ENCODE measurements at places on chromosomes 13 and 19.

DNA sequence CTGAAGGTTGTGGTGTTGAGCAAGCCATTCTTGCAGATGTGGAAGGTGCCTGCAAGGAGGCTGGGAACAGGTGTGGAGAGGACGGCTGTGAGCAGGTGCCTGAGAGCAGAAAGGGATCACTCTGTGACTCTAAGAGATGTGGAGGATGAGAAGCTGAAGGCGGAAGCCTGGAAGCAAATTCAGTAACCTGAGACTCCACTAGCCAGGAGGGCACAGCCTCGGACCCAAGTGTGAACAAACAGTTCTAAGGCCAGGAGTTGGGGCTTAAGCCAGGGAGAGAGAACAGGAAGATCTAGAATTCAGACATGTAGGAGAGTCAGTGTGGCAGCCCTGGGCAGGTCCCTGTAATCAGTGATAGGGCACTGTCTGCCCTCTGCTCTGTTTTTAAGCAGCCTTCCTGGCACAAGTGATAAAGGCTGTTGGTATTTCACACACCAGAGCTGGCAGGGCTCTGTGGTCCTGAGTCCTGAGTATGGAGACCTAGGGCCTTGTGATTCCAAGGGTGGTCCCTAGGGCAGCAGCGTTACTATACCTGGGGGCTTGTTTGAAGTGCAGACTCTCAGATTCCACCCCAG is 131.3 kb downstream of the SLC7A1 start:
- DNase-seq = no peak

DNA sequence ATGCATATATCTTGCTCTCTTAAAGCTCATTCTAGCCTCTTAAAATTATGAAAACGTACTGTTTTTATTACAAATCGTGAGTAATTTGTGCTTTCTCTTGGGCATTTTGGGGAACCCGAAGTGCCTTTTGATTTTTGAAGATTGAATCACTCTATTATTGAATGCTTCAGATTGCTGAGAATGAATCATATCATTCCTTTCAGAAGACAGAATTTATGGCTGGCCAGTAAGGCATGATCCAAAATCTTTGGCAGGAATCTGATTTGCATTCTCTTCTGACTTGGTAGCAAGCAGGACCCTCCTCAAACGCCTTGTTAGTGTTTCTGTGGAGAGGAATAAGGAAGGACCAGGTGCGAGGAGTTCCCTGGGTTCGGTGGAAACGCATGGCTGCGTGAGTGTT is 49.5 kb downstream of the STARD13 start:
- DNase-seq = no peak

DNA sequence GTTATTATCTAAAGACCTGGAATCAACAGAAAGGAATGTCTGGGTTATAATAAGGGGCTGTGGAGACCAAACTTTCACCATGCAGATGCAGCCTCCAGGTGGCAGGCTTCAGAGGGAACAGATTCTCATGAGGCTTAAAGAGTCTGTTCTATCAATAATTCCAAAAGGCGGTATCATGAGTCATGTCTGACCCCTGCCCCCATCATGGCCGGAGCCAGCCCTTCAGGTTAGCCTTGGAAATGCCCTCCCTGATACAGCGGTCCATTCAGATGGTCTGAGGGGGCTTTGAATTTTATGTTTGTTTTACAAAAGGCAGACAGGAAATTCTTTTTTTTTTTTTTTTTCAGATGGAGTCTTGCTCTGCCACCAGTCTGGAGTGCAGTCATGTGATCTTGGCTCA is 21.7 kb upstream of the LAMP1 start:
- no peak for DNase-seq

DNA sequence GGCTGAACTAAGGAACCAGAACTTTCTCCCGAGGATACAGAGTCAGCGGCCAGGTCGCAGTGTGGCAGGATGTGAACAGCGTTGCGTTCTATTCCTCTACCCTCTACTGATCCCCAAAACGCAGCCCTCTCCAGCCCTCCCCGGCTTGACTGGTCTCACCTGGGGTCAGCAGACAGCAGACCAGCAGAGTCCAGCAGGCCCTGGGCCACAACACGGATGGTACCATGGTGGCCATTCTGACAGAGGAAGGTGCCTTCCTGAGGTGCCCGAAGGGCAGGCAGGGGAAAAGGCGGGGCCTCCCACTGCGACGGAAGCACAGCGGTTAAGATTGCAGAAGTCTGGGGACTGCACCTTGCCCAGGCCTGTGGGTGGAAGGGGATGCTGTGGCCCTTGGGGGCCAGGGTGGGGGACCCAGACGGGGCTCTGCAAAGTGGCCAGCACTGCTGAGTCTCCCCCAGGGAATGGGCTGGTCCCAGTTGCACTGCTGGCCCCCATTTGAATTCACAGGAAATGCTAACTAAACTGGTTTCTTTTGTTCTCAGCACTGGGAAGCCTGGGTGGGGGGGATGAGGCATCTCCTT is at the start of gene ICAM3:
Gene ICAM3, minus strand, starts transcription at position 245 of the 581 bp plus-strand sequence. Its CDS starts 10 bp downstream, at position 235.
- DNase-seq = no peak

GRCh38 chr19:45323671-45324081 is 1.0 kb upstream of the CKM start:
- no peak for DNase-seq

- no peak for DNase-seq
Observed at GRCh38 chr13:39811051-39811450, 155.6 kb downstream of the COG6 start.

DNA sequence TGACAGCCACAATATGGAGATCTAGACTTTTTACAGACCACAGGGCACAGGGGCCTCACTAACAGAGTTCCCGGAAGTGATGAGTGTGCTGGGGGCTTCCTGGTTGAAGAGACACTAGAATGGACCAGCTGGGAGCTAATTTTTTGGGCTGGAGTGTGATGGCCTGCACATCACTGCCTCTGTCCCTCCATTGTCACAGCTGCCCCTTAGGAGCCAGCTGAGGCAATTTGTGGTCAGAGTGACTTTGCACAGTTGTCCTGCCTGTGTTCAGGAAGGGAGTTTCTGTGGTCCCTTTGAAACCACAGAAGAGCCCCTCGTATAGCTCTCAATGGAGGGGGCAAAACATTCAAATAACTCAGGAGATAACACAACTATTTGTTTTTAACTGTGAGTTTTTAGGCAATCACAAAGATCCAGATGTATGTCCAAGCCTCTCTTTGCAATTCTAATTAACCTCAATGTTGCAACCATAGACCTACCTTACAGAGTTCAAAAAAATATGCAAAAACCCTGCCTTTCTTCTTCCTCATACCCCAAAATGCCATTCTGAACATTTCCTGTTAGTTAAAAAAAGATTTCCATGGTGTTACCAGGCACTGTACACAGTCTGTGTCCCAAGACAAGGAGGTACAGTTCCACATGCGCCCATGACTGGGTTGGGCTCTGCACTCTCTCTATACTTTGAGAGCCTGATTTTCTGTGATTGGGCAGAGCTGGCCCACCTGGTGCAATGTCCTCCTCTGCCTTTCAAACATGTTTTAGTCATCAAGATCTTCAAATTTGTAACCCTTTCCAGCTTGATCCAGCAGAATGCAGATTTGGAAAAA is 2.4 kb downstream of the ALOX5AP start:
- no peak for DNase-seq

GRCh38 chr13:93750676-93751075 is 524.1 kb downstream of the GPC6 start:
- DNase-seq = no peak

- no peak for DNase-seq
Observed at GRCh38 chr19:1884719-1885334, 469 bp downstream of the ABHD17A start.

GRCh38 chr13:91557328-91558090 is 159.1 kb downstream of the GPC5 start:
- no peak for DNase-seq

GRCh38 chr19:38549061-38549460 is 68.7 kb downstream of the MAP4K1 start:
- DNase-seq = no peak

DNA sequence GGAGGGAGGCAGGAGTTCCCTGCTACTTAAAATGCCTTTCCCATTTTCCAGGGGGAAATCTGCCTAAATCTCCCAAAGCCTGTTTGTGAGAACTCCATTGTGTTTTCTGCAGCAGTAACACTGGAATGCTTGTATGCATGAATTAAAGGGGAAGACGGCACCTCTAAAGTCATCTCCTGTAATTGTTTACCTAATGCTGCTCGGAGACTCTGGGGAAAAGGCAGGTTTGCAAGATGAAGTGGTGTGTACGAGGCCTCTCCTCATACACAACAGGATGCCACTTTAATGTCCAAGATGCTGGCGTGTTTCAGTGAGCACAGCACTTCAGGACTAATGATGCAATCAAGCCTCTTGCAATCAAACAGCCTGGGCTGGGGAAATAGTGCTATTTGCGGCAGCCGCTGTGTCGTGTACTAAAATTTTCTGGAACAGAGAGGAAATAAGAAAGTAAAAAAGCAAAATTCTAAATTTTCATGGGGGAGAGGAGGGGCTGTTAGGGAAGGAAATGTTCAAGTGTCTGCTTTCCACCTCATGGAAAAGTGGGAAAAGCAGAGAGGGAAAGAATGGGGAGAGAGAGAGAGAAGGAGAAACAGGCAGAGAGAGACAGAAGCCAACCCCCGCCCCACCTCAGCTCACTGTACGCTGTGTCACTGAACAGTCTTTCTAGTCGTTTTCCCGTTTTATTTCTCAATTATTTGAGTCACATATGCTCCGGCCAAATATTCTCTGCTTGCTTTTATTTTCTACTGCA is 32.9 kb downstream of the TSHZ3 start:
- no peak for DNase-seq

- no peak for DNase-seq
Observed at GRCh38 chr13:33201659-33202058, 83.9 kb downstream of the STARD13 start.

Data from anterior cingulate cortex (tissue), 58 donors.